HFFc6 (cell line): ENCODE measurements at places on chromosomes 6 and 20.

- no peak for DNase-seq
Measured at GRCh38 chr6:26569433-26569764, 27.4 kb upstream of the ABT1 start.

GRCh38 chr20:64228751-64229506, 26.6 kb upstream of the PCMTD2 start:
- no peak for DNase-seq

DNA sequence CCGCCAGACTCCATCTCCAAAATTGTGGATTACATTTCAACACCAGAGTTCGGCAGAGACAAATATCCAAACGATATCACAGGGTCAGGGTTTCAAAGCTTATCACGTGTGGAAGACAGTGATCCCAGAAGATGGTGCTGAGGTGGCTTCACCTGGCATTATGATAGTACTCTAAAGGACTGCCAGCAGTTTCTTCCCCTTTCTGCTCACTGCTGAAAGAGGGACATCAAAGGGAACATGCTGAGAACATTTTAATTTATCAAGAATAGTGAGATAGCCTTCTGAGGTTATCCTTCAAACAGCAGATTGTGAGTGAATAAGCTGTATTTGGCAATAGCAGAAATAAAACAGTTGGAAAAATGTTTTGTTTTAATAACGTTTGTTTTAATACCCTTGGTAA, 79.7 kb downstream of the FIG4 start:
- no peak for DNase-seq

- no peak for DNase-seq
Measured at GRCh38 chr6:113809826-113810225, 47.3 kb upstream of the MARCKS start.

- DNase-seq, result no peak
Measured at GRCh38 chr6:159877256-159877808, 13.5 kb upstream of the MAS1 start.
